ENCODE measurements at places on chromosomes 13 and 19.

DNA sequence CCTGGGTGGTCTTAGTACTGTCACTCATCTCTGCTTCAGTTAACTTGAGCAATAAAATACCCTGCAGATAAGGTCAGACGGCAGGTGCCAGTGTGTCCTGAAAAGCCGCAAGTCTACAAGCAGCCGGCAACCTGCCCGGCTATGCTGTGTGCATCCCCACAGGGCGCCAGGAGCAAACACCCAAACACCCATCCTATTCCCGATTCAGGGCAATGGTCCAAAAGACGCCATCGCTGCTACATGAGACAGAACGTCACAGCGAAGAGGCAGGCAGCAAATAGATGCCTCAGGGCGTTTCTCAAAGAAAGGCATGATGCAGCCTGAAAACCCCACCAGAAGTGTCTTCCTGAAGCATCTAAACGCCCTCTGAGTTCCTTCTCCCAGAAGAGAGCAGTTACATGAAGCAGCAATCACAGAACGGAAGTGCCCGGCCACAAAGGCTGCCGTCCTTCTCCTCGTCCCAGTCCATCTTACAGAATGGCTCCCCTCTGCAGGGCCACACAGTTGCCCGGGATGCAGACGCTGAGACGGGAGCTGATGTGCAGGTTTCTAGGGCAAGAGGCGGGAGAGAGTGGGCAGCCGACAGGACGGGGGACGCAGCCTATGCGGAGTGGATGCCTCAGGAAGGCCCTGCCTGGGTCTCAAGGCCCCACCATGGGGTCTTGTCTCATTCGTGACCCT lies 35.1 kb downstream of the RASA3 start:
- DNase-seq, result no peak

GRCh38 chr13:112972867-112973576 lies 4.0 kb downstream of the MCF2L start:
- DNase-seq, result no peak

- DNase-seq, result no peak
Observed at GRCh38 chr19:41366089-41366488, 2.1 kb upstream of the B9D2 start.

- no peak for DNase-seq
Observed at GRCh38 chr13:99059498-99060075, 81.7 kb upstream of the DOCK9 start.

DNA sequence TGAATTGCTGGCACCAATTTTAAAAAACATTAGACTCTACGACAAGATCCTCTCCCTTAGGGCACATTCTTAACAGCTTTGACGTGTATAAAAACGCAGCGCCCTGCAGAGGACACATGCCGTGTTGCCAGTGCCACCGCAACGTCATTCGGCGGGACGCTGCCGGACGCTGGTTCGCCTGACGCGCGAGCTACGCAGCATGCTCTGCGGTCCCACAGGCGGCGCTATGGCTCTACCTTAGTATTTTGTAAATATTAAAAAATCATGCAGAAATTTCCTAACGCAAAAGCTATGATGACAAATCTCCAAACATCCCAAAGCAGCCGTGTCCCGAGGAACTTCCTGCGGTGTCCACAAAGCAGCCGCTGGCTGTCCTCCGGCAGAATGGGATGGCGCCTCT lies 4.2 kb upstream of the ADPRHL1 start:
- DNase-seq, result no peak

- DNase-seq, result no peak
Observed at GRCh38 chr13:46728777-46729176, 68.2 kb downstream of the ESD start.

GRCh38 chr13:28408235-28408848 lies 86.6 kb downstream of the FLT1 start:
- no peak for DNase-seq

- no peak for DNase-seq
Observed at GRCh38 chr13:29527511-29527910, 68.0 kb downstream of the SLC7A1 start.

- no peak for DNase-seq
Observed at GRCh38 chr13:32976056-32976805, 40.0 kb upstream of the KL start.

DNA sequence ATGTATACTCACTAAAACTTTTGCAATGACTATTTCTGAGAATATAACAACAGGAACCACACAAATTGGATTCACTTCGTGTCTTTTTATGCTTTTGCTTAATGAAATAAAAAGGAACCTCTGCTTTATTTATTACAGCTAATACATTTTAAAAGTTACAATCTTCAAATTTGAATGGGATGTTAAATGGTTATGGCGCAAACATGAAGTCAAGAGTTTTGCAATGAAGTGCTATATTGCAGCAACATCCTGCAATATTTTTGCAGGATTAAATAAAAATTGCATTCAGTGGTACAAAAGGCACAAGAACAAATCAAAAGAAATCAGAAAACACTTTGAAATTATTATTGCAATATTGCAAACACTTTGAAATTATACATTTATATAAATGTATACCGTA lies 1519.0 kb upstream of the MIR17HG start:
- DNase-seq, result no peak

GRCh38 chr13:100513987-100514670 lies 74.5 kb downstream of the GGACT start:
- no peak for DNase-seq

DNA sequence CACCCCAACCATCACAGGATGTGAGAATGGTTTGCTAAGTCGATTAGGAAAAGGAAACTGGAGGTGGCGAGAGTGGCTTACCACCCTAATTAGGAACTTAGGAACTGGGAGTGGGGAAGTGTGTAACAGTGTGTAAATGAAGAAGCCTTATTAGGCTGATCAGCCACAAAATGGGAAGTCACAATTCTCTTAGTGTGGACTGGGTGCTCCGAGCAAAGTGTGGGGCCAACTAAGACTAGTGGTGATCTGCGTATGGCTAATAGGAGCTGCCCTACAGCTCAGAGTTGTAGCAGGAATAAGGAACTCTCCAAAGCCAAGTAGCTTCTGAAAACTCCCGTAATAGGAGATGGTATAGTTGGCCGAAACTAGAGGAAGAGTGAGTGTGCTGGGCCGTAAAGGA lies 7.6 kb downstream of the SIGLEC11 start:
- DNase-seq, result no peak

DNA sequence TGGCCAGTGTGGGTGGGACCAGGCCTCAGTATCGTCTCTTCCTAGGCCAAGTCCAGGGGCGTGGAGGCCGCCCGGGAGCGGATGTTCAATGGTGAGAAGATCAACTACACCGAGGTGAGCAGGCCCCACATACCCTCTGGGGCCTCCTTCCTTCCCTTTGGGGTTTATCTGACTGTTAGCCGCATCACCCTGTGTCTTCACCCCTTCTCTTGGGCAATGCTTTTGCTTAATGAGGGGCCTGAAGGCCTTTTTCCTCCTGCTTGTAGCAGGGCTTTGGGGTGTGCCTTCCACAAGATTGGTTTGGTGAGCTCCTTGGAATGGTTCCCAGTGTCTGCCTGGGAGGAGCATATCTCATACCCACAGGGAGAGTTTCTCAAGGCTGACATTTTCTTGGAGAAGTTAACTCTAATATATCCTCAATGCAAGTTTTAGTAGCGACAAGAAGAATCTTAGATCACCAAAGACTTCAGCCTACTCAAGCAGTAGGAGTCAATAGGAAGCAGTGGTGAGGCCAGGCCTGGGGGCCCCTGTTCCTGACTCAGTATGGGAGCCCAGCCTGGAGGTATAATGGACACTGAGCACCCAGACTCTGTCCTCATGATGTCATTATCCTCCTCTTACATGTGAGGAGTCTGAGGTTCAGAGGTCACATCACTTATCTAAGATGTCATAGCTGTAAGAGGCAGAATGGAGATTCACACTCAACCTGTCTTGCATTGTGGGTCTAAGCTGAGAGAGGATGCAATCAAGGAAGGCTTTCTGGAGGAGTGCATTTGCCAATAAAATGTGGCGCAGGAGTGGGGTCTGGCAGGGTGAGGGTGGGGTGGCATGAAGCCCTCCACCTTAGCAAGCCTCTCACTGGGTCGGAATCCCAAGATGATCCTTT lies 2.0 kb downstream of the GPI start:
- no peak for DNase-seq

GRCh38 chr13:35005051-35005450 lies 63.0 kb downstream of the NBEA start:
- no peak for DNase-seq

- no peak for DNase-seq
Observed at GRCh38 chr13:30354493-30355383, 47.4 kb upstream of the KATNAL1 start.

DNA sequence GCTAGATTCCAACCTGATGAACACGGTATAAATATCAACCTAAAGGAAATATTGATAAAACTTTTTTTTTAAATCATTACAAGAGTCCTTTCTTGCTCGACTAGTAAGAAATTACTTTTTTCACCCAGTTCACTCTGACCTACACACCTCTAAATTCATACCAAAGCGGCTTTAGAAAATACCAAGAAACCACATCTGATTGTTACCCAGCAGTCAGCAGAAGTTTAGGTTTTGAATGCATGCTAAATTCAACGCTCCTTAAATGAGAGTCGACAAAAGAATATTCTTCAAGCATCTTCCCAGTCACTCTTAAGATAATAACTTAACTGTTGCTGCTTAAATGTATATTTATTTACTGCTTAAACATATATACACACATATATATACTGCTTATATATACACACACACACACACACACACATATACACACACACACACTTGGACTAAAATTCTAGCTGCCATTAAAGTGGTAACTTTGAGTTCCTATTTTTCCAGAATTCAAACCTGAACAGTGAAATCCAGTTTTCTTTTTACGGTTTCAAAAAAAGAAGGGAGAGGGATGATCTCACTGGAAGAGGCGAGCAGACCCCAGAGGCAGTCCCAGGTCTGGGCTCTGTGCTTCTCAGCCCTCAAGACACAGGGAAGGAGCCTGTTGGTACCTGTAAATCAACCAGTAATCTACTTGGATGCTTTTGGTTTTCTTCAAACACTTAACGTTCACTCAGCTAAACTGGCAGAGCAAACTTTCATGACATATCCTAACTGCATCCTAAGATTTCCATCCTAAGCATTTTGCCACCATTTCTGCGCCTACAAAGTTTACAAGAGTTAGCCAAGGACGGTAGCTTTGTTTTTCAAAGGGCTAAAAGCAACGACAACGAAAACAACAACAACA lies 1.7 kb downstream of the STK24 start:
- no peak for DNase-seq

DNA sequence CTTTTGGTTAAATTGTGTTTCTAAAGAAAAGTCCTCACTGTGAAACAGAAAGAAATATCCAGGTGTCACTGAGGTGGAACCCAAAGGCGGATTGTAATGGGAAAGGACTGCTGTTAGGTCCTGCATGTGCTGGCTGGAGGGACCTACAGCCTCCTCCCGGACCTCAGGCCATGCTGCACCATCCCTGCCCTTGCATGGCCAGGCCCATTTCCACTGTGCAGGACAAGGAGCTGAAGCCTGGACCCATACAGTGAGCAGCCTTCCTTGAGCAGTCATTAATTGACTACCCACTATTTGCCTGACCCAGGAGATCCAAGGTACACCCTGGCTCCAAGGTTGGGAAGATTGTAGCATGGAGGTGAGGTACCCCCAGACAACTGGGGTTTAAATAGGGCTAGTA lies 17.6 kb downstream of the VSTM2B start:
- DNase-seq, result no peak

DNA sequence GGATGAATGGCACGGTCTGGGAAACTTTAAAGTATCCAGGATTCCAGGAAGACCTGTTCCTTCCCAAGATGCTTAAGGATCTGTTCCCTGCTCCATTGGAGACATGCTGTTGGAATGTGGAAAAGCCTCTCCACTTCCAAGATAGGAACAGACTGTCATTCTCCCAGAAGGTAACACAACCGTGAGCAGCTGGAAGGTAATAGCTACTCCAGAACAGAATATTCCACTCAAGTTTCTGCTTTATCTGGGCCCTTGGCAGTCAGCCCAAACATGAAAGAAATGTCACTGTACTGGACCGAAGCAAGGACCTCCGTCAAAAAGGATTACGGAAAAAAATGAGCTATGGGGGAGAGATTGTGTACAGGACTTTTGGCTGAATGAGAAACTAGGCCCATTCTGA lies 420.9 kb upstream of the NBEA start:
- no peak for DNase-seq

DNA sequence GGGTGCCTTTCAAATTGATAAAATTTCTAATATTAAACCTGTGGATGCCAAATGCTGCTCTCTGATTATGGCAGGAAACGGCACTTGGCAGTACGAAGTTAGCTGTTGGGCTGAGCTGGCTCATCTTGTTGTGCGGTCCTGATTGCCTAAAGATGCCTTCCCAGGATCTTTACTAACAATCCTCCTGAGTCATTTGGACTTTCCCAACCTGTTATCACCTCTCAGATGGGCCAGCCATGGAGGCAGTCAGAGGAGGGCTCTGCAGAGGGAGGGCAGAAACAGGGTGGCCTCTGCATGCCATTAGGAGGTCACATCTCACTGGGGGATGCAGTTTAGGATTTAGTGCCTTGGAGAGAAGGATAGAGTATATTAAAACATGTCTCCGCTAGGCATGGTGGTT lies 27.3 kb downstream of the ALOX5AP start:
- DNase-seq, result no peak

- no peak for DNase-seq
Observed at GRCh38 chr13:51331354-51331861, 8.1 kb upstream of the SERPINE3 start.

DNA sequence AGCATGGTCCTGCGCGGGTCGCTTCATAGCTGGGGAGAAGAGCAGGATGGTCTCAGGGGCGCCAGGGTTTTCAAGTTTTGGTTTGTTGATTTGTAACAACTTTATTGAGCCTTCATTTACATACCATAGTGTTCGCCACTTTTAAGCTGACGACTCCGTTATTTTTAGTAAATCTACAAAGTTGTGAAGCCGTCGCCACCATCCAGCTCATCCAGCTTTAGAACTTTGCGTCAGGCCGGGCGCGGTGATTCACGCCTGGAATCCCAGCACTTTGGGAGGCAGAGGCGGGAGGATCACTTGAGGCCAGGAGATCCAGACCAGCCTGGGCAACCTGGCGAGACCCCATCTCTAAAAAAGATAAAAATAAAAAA lies 404 bp downstream of the C19orf44 start:
- DNase-seq, result no peak

DNA sequence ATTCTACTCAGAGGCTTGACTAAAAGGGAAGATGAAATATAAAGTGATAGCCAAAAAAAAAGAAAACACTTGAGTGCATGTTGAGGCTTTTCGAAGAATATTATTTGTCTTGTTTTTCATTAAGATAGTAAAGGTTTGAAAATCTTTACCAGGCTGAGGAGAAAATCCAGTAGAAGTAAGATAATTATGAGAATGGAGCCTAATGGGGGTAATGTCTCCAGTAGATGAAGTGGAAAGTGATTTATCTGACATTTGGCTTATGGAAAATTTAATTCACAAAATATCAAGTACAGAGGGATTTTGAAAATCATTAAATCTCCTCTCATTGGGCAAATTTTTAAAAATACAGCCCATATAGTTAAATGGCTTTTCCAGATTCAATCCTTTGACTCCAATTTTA lies 274.9 kb downstream of the SPRY2 start:
- DNase-seq, result no peak
